ENCODE measurements at places on chromosomes 16 and 17.

DNA sequence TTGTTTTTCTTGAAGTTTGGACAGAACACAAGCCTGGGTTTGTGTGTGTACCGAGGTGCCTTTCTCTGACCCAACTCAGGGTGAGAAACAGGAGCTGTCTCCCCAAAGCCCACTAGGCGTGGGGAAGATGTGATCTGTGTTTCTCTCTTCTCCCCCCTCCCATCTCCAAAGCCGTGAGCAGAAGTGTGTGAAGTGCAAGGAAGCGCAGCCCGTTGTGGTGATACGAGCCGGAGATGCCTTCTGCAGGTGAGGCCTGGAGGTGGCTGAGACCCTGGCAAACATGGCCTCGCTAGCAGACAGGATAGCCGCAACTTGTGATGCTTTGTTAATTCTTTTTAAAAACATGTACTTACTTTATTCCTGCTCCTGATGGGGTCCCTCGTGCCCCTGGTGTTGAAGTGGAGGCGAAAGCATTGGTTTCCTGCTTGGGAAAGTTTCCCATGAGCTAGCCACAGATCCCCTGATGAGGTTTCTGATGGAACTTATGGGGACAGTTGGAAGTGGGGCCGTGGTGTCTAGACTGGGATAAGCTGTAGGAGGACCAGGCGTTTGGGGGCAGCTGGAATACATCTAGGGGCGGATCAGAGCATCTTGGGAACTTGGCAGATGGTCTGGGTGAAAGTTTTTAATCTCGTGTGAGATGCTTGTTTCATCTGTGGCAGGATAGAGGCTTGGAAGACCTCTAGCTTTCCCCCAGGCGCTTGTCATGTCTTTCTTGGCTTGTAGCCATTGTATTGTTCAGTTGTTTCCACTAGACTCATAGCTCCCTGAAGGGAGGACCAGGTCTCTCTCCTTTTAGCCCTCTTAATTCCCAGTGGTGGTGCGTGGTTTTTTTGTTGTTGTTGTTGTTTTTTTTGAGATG lies 893 bp downstream of the CTU2 start:
- DNase-seq: no peak

DNA sequence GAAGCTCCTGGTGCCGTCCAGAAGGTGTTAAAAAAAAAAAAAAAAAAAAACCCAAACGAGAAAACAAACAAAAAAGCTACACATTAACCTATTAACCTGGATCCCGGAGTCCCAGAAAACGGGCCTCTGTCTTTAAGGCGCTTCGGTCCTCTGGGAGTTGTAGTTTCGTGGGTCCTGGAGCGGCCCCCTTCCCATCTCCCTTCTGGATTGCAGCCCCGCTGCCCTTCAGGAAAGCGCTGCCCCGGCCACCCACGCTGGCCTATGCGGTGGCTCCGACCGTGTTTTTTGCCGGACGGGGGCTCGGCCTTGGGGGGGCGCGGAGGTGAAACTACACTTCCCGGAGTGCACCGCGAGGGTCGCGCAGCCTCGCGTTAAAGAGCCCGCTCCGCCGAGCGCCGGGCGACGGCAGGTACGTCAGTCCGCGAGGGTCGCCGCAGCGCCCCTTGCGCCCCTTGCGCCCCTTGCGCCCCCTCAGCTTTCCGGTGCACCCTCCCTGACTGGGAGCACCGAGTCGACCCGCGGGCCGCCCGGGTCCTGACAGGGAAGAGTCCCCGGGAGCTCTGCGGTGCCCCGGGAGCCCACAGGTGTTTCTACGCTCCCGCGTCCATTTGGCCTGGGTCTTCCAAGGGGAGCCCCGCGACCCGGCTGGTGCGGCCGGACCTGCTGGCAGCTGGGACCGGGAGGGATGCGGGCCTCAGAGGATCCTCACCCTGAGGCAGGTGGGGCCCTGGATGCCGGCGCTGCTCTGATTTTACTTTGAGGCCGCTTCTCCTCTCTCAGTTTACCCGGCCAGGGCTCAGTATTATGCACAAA lies at the start of gene FCSK:
Gene FCSK, plus strand, starts transcription at position 374 of the 813 bp plus-strand sequence. CDS start 8,596 bp downstream, outside the sequence.
- peak; percentile 67 for DNase-seq

GRCh38 chr17:56290802-56291118 lies 137.5 kb downstream of the ANKFN1 start:
- no peak for DNase-seq

GRCh38 chr17:7740481-7741001 lies 23.0 kb downstream of the DNAH2 start:
- no peak for DNase-seq

- DNase-seq: no peak
These were observed 32.4 kb downstream of the VWA3A start for GRCh38 chr16:22124583-22125284.

DNA sequence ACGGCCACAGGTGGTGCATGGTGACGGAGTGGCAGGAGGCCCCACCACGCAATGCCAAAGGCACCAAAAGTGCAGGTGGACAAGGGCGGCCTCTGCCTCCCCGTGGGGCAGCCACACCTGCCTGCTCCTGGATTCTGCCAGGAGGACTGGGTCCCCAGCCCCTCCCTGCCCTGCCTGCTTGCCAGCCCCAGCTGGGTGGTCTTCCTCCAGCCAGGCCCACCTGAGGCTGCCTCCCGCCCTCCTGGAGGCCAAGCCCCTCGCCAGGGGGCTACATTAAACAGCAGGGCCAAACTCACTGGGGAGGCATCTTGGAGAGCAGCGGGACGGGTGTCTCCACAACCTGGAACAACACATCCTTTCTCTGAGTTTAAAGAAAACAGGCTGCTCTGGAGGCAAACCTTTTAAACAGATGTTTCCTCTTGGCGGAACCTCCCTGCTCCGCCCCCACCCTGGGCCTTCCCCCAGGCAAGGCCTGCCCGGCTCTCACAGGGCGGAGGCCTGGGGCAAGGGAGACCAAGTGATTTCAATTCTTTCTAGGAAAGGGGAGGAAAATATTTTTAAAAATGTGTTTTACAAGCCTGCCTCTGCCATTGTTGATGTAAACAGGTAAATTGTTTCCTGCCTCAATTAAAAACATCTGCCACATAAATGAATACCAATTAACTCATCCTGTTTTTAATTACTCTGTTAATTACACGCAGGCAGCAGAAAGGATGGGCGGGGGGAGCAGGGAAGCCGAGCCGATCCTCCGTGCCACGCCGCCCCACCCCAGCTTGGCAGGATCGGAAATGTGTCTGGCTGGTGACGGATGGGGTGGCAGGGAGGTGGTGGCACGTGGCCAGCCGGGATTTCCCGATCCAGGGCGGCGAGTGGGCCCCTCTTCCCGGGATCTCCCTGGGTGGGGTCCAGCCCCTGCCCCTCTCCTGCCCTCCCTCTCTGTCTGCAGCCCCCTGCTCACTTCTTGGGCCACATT lies 54.4 kb upstream of the PABPN1L start:
- peak; percentile 10 for DNase-seq

DNA sequence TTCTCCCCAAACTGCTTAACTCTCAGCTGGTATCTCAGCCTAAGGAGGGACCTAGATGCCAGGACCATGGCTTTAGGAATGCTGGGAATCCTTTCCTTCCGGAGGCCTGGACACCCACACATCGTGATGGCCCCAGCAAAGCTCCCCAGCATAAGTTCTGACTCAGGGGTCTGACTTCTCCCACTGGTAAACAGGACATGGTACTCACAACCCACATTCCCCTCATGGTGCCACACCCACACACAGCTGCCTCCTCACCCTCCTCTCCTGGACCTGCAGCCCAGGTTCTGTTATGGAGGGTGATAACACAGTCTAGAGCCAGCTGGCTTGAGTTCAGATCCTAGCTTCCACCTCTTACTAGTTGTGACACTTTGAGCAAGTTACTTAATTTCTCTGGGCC lies 719 bp upstream of the RNF227 start:
- DNase-seq: no peak

DNA sequence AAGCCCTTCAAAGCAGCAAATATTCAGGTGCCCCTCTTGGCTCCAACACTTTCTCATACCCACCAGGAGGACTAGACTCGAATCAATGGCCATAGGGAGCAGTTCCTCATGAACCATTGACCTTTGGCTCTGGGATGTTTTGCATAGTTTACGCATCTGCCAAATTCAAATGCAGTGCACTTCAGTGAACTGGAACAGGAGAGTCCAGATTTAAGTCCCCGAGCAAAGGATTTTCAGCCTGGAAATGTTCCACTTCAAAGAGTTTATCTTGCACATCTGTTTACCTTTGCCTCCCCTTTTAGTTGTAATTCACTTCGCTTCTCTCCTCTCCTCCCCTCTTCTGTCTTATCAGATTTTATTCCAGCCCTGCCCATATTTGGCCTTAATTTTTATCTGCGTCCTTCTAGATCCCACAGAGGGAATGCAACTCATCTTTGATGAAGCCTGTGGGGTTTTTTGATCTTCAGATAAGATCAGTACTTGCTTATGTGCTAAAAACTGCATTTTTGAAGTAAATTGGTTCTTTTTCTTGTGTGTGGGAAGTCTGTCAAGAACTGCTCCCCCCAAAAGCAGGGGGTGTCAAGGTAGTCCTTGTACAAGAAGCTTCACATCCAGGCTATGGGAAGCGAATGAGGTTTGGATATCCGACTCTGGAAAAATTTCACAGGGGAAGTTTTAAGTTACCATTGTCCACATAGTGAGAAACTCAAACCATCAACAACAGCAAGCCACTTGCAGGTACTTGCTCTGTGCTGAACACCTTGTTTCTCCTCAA lies 281.6 kb downstream of the RBFOX1 start:
- no peak for DNase-seq

- no peak for DNase-seq
These were observed 2.1 kb upstream of the CHMP6 start for GRCh38 chr17:80989586-80989913.

GRCh38 chr17:45826919-45827588 lies 17.6 kb upstream of the SPPL2C start:
- DNase-seq: no peak

DNA sequence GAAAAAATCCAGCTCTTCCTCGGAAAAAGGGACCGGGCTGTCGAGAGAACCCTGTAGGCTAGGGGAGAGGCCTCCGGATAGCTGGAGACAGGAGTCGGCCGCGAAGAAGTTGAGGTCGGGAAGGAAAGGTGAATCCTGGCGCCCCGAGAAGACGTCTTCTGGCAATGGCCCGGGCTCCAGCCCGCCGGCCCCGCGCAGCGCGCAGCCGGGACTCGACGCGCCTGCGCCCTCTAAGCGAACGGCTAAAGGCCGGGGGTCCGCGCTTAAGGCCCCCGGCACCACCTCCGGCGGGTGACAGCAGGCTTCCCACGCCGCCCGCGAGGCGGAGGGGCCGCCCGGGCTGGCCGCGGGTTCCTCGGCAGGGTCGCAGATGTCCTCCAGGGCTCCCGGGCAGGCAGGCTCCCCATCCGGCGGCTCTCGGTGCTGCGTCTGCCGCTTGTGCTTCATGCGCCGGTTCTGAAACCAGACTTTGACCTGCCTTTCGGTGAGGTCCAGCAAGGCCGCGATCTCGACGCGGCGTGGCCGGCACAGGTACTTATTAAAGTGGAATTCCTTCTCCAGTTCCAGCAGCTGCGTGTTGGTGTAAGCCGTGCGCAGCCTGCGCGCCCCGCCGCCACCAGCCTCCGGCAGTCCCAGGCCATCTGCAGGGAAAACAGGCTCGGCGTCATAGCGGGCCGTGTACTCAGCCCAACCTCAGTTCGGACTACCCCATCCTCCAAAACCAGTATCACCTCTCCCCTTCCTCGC lies 1.6 kb downstream of the HOXB2 start:
- peak; percentile 73 for DNase-seq

DNA sequence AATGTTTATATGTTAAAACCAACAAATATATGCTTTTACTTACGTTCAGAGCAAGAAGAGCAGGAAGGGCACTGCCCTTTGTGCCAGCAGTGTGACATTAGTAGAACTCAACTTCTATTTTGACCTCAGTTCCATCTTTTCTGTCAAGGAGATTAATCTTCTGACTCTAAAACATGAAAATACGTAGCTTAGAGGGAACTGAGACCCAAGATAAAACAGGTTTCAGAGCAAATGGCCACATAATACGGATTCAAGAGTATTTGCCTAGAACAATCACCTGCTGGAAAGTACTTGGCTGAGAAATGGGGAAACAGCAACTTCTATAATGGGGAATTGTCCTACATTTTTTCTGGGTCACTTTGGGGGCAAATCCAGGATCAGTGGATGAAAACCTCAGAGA lies 22.2 kb downstream of the MYL4 start:
- DNase-seq: no peak

- DNase-seq: no peak
These were observed 17.9 kb downstream of the FAM83G start for GRCh38 chr17:18986541-18987229.

GRCh38 chr17:51228161-51228560 lies 31.7 kb downstream of the MBTD1 start:
- no peak for DNase-seq

DNA sequence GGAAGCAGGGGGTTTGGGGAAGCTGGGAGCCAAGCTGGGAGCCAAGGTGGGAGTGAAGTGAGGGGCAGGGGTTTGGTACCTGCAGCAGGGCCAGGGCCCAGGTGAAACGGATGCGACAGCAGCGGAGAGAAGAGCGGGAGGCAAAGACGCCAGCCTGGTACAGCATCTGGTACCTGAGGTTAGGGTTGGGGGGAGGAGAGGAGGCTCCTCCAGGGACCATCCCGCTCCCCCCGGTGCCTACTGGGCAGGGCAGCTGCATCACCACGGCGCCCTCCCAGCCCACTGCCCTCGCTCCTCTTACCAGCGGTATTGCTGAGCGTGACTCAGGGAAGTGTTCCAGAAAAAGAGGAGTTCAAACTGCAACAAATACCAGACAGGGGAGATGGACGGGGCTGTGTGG lies 9.8 kb downstream of the CLN3 start:
- no peak for DNase-seq

DNA sequence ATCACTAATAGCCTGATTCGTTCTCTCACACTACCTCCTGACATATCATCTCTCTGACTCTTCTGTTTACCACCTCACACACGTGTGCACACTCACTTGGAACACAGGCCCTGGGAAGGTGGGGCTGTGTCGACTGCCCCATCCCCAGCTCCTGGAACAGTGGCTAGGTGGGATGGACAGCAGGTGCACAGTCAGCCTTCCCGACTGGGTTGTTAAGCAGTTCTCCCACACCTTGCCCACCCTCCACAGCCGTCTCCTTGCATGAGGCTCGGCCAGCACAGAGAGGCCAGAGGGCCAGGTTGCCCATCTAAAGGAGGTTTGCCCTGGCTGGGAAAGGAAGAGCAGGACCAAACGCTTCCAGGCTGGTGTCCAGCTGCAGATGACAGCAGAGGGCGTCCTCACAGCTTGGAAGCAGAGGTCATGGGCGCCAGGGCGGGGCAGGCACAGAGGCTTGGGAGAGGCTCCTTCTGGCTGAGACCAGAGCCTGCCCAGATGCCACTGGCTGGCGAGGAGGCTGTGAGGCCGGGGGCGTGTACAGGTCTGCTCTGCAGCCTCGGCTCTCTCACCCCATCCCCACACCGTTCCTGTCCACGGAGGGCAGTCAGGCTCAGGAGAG lies 92.8 kb downstream of the AMFR start:
- DNase-seq: no peak

GRCh38 chr16:11003141-11003540 lies 58.8 kb downstream of the CLEC16A start:
- DNase-seq: no peak
